ENCODE measurements at places on chromosomes 2 and 18.

DNA sequence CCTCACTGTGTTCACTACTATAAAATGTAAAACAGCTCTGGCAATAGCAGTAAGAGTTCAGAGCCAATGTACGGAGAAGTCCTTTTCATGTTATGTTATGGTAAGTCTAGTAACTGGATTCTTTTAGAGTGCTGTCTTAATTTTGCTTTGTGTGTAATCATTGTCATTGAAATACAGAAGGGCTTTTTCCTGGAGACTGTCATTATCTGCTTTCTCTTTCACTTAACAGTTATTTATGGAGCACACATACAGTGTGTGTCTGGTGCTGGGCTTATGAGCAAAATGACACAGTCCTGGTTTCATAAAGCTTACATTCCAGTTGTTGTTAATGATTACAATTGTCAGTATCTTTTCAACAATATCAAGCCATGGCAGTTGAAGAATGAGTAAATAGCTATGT is 95.5 kb downstream of the CCDC102B start:
- DNase-seq = no peak

- no peak for DNase-seq
These were observed 123.7 kb downstream of the GALNT14 start for GRCh38 chr2:31014516-31014915.

- no peak for DNase-seq
These were observed 9.2 kb downstream of the CMPK2 start for GRCh38 chr2:6856548-6856920.

DNA sequence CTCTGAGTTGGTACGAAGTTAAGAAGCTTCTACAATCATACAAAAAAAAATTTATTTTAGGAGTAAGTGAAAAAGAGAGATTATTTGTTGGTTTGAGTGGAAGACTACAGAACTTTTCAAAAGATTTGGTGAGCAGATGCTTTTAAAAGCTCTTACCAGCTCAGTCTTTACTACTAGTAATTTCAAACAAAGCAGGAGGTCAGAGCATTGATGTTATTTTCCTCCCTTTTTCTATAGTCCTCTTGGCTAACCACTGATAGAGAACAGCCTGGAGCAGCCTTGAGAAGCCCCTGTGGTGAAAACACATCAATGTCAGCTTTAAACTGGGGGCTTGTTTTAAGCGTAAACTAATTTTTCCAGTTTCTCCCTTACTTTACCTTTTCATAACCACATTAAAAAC is 559.3 kb upstream of the CDH2 start:
- no peak for DNase-seq

DNA sequence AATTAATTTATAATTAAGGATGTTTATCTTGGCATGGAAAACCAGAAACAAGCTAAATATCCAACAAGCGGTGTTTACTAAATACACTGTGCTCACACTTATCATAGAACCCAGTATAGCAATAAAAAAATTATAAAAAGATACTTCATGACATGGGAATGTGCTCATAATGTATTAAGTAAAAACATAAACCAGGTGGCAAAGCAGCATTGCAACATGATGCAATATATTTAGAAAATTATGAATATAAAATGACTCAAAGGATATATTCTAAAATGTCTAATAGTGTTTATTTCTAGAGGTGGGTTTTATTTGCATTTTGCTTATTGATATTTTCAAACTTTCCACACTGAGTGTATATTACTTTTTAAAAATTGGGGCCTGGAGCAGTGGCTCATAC is 84.4 kb upstream of the ATL2 start:
- no peak for DNase-seq

DNA sequence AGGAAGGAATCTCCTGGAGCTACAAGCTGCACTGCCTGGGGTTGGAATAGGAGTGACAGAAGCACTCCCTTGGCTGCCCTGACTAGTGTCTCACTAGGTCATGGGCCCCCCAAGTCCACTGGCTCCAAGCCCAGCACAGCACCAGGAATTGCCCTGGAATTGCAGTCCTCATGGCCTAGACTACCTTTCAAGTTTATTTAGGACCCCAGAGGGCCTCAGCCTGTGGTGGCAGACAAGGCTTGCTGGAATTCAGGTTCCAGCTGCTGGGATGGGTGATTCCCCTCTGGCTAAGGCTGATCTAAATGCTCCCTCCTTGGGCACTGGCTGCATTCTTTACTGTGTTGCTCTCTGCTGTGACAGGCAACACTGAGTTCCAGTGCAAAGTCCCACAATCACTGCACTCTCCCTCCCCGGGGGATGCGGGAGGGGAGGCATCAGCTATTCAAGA is 14.0 kb downstream of the STRADB start:
- no peak for DNase-seq

DNA sequence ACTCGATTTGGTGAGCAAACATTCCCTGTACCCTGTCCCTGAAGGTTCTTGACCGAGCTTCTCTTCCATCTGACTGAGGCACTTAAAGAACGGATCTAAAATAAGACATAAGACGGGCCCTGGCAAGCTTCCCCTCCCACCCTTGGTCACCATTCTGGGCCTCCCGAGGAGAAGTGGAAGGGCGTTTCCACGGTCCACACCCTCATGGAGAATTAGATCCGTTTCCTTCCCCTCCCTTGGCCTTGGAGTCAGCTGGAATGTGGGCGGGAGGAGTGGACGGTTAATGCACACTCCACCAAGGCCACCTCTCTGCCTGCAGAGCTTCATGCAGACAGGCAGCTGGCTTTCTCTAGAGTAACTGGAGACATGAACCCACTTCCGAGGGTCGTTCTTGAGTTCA is 257.3 kb upstream of the APCDD1 start:
- no peak for DNase-seq

DNA sequence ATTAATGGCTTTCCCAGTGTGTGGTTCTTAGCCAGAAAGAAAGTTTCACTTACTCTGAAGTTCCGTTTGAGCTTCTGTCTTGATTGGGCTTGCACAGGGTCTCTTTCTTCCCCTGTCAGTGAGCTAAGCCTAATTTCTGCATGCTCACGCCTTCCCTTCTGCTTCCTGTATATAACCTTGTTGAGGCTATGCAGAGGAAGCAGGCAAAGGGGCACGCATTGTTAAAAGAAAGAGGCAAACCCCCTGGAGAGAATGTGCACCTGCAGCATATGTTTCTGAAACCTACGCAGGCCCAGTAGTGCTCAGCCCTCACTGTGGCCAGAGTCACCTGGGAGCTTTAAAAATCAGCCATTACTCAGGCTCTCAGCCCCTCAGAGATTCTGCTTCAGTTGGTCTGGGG is 14.5 kb upstream of the PLA2R1 start:
- no peak for DNase-seq

GRCh38 chr2:150900913-150901312 is 360.8 kb downstream of the RBM43 start:
- no peak for DNase-seq

DNA sequence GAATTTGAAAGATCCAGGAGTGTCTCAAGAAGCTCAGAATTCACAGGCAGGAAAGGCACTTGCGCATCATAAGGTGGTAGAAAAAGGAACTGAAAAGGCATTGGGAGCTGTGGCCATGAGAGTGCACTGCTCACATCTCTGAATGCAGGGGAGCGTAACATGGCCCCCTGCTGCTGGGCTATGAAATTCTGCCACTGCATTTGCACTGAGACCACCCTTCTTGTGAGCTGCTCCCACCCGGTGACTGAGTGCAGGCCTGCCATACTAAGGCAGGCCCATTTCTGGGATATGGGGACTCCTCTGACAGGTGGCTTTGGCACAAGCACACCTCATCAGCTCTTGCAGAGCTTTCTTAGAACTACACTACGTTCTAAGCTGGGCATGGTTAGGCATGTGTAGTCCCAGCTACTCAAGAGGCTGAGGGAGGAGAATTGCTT is 25.3 kb upstream of the STARD7 start:
- DNase-seq = no peak

DNA sequence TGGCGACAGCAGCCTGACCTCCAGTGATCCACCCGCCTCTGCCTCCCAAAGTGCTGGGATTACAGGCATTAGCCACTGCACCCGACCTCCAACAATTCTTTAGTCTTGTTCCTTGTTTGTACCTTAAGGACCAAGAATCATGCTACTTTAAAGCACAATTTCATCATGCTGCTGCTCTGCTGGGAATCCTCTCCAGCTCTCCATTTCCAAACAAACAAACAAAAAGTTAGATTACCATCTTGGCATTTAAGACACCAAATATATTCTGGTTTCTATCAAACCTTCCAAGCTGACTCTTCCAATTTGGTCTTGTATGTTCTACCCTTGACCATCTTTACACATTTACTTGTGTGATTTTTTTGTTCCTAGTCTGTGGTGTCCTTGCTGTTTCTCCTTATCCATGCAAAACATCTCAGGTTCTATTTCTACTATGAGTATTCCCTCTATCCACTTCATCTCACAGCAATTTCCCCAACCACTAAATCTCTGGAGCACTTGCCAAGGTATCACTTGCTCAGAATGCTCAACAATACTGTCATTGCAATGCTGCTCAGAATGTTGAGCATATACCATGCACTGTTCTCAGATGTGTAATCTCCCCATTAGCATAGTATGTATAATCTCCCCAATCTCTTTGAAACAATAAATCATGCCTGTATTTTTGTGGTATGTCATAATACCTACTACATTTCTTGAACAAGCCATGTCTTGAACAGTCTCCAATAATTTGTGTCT is 73.2 kb upstream of the GALNT5 start:
- no peak for DNase-seq

DNA sequence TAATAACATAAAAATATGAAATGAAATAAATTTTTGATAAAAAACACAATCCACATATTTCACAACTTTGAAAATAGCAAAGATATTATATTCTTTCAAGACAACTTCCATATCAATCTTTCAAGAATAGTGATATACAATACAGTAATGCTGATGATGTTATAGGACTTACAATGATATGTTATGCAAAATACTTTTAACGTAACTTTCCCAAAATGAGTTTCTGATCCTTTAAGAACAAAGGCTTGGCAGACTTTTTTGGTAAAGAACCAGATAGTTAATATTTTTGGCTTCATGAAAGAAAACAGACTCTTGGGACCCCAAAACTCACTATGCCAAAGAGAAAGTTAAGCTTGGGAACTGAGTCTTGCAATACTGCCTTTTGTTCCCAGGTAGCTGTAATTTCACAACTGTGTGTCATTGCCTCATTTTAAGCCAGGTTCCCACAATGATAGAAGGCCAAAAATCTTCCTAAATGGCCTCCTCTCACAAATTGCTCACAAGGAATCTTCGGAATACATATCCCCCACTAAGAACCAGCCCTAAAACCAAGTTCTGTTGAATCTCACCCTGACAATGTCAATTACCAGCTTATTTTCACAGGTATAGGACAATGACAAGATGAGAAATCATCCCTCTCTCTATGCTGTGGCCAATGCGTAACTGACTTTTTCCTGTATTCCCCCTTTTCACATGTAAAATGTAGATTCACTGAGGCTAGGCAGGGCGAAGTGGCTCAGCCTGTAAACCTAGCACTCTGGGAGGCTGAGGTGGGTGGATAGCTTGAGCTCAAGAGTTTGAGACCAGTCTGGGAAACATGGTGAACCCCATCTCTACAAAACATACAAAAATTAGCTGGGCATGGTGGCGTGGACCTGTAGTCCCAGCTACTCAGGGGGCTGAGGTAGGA is 54.8 kb upstream of the STRN start:
- no peak for DNase-seq

DNA sequence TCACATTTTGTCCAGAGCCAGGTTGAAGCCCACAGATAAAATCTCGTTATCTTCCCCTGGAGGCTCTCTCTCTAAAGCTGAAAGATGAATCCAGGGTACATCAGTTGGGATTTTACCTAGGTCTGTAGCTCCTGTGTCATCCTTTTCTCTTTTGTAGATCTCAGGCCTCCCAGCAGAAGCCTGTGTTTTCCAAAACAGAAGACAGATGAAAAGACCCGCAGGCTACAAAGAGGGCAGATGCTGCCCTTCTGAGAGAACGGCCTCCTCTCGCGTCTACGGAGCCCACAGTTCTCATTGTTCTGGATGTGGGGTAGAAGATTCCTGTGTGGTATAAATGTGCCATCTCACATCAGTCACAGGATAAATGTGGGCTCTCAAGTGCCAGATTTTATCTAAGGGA is 139.5 kb downstream of the SUCLG1 start:
- no peak for DNase-seq

GRCh38 chr2:29012211-29012681 is 31.1 kb downstream of the TOGARAM2 start:
- no peak for DNase-seq

DNA sequence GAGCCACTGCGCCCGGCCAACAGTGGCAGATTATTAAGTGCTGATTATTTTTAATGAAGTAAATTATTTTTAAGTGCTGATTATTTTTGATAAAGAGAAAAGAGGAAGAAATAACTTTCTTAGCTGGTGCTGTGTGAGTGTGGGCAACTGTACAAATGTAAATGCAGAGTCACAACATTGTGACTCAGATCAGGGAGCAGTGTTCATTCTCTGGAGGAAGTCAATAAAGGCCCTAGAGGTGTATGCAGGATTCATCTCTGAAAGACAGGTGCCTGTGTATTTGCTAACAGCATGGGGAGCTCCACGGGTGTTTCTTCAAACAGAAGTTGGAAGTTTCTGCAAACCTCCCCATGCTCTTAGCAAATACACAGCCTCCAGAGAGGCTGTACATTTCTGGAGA is 6.2 kb downstream of the KRTCAP3 start:
- no peak for DNase-seq

DNA sequence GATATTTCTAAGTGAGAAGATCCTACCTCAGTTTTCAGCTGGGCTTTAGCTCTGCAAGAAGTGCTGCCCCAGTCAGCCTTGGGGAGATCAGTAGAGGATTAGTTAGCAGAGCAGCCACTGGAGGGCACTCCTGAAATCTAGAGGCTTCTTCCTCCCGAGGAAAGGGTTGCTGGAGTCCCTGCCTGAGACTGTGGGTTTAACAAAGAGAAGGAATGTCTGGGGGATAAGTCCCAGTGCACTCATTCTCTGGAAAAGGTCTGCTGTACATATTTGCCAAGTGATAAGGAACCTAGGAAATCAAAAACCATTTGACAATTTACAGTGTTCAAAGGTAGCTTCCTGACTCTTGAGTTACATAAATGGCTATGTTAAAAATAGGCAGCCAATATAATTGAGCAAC is 207.2 kb downstream of the SLC8A1 start:
- no peak for DNase-seq

DNA sequence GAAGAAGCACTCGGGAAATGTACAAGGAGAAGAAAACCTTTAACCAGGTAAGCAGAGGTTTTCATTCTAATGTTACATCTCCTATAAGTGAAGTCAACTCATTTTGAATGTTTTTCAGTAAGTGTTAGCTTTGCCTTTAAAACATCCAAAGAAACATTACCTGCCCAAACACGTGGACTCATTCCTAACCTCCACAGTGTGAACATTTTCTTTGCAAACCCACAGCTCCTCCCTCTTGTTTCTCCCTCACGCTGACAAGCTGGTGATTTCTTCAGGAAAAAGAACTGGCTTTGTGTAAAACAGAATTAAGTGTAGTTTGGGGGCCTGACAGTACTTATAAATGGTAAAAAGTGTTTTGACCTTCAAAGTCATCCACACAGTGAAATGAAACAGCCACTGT is 72.5 kb downstream of the MTCL1 start:
- DNase-seq = no peak

- DNase-seq = no peak
These were observed 392.1 kb upstream of the HS6ST1 start for GRCh38 chr2:128710729-128711128.

GRCh38 chr2:71892423-71892730 is 255.3 kb downstream of the CYP26B1 start:
- DNase-seq = no peak

All from hematopoietic multipotent progenitor cell treated with erythropoietin and hydrocortisone succinate and interleukin-3 and kit ligand, for 15 days (in vitro differentiated cells).